ENCODE measurements at places on chromosomes 6 and 20. TPM values are rescaled to one million over a fixed set of nuclear protein-coding genes. Genes with fewer than 3 reads are reported as not detected.

GRCh38 chr20:24350923-24351368 is 118.5 kb upstream of the SYNDIG1 start:
- H3K27me3 ChIP-seq, result no peaks in the 10 kb centered on the region
- H3K27ac ChIP-seq, result no peak overlapping the region
- no peaks in the 10 kb centered on the region for H3K4me1 ChIP-seq

GRCh38 chr6:31620586-31621319 is at the start of gene PRRC2A:
Gene PRRC2A, plus strand, starts transcription at chr6:31620715. Its CDS starts 2,075 bp downstream, at chr6:31622790.
- peak; percentile 74 for DNase-seq
- peaks cover 28% of the 10 kb centered on the region for H3K36me3 ChIP-seq
- peaks cover 19% of the 10 kb centered on the region for H3K4me1 ChIP-seq
- H3K27me3 ChIP-seq, result no peaks in the 10 kb centered on the region
- H3K27ac ChIP-seq, result peak within 1 kb of the TSS; percentile 99

- no peaks in the 10 kb centered on the region for H3K4me1 ChIP-seq
- no peak overlapping the region for H3K27ac ChIP-seq
- no peaks in the 10 kb centered on the region for H3K36me3 ChIP-seq
- no peak overlapping the region for H3K4me3 ChIP-seq
- DNase-seq, result no peak
These were observed 26.9 kb upstream of the DEFB118 start for GRCh38 chr20:31341470-31341869.

DNA sequence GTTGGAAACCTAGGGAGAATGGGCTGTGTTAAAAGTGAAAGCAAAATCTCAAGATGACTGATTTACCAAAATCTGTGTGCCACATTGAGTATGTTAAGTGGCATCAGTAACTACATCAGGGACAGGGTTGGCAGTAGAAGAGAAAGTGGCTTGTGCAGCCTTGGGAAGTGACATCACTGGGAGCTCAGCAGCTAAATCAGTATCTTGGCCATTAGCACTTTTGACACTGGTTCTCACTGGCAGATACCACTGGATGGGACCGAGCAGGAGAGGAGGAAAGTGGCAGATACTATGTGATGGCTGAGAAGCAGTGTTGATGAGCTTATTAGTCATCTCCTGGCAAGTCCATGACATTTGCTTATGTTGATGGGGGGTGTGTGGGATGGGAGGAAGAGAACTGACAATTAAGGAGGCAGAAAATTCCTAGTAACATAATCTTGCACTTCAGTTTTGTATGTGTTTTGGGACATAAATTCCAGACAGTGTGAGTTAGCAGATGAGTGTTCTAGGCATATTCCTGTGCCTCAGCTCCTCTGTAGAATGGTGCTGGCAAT is 322.2 kb downstream of the SOX4 start:
- no peaks in the 10 kb centered on the region for H3K27me3 ChIP-seq
- no peak for DNase-seq
- no peak overlapping the region for H3K4me3 ChIP-seq
- peak overlapping the region; percentile 26 for H3K27ac ChIP-seq

DNA sequence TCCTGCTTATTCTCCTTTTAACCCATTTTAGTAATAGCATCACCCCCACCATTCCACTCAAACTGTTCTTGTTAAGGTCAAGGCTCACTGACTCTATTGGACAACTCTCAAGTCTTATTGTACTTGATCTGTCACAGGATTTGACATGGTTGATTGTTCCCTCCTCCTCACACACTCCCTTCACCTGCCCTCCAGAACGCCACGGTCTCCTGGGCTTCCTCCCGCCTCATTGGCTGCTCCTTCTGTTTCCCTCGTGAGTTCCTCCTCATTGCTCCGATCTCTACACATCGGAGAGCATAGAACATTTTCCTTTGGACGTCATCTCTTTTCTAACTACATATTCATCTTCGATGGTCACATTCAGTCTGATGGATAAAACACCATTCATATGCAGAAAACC is 55.1 kb downstream of the STMND1 start:
- no peak overlapping the region for H3K27ac ChIP-seq
- no peaks in the 10 kb centered on the region for H3K4me1 ChIP-seq
- H3K4me3 ChIP-seq, result no peak overlapping the region
- no peaks in the 10 kb centered on the region for H3K27me3 ChIP-seq
- no peaks in the 10 kb centered on the region for H3K36me3 ChIP-seq

DNA sequence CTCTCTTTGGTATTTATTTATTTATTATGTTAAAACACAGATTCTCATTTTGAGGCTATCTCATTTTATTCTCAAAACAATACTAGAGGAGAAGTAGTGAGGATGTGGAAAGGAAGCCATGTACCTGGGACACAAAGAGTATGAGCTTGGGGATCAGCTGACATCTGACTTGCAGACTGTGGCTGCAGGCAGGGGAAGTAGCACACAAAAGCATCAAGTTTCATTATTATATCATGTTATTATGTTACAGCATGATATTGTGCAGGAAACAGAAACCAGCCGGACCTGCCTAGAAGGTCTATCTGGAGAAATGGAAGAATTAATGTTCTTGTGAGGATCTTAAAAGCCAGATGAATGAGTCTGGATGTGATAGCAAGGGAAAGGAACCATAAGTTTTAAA is 248.2 kb downstream of the KHDC1L start:
- H3K27me3 ChIP-seq, result no peaks in the 10 kb centered on the region
- H3K4me3 ChIP-seq, result no peak overlapping the region
- H3K36me3 ChIP-seq, result no peaks in the 10 kb centered on the region
- no peak overlapping the region for H3K27ac ChIP-seq
- H3K4me1 ChIP-seq, result no peaks in the 10 kb centered on the region
- DNase-seq, result no peak

CALHM6 gene
- 43.4 TPM for total RNA-seq

GABRR2 gene
- 0.42 TPM for total RNA-seq

SLC22A23 gene
- 7.0 TPM for total RNA-seq

All from thymus (tissue), 14 donors.